ENCODE measurements at places on chromosomes 7 and 10.

DNA sequence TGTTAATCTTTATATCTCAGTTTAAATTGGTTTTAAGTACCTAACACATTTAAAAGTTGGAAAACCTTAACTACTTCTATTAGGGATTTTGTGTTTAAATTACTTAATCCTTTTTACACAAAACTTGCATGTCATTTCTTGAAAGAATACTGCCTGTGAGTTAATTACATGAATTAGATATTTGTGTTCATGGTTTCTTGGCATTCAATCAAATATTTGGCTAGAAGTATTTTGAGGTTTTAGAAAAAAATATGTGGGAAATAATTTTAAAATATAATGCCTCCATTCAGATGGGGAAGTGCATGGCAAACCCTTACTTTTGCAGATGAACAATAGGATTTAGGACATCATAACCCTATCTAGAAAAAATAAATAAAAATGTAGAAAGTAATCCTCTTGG is 186.5 kb upstream of the SEMA3E start:
- DNase-seq, result no peak
- no peaks in the 10 kb centered on the region for H3K4me1 ChIP-seq
- H3K27ac ChIP-seq, result no peak overlapping the region
- H3K4me3 ChIP-seq, result no peak overlapping the region
- H3K36me3 ChIP-seq, result no peaks in the 10 kb centered on the region

- H3K27me3 ChIP-seq, result no peaks in the 10 kb centered on the region
- peak overlapping the region; percentile 39 for H3K4me3 ChIP-seq
- peaks cover 6% of the 10 kb centered on the region for H3K4me1 ChIP-seq
- no peak for DNase-seq
Observed at GRCh38 chr10:101818872-101819633, 809 bp upstream of the OGA start.

GRCh38 chr7:152904698-152905097 is 145.1 kb downstream of the ACTR3B start:
- no peaks in the 10 kb centered on the region for H3K27me3 ChIP-seq
- H3K4me1 ChIP-seq, result no peaks in the 10 kb centered on the region
- H3K27ac ChIP-seq, result no peak overlapping the region
- no peaks in the 10 kb centered on the region for H3K36me3 ChIP-seq
- H3K4me3 ChIP-seq, result no peak overlapping the region

- no peak overlapping the region for H3K4me3 ChIP-seq
- no peak for DNase-seq
- H3K4me1 ChIP-seq, result no peaks in the 10 kb centered on the region
- peaks cover 7% of the 10 kb centered on the region for H3K27me3 ChIP-seq
Observed at GRCh38 chr10:28496481-28496961, 36.4 kb upstream of the WAC start.

GRCh38 chr10:51800121-51800520 is 100.7 kb upstream of the CSTF2T start:
- no peaks in the 10 kb centered on the region for H3K27me3 ChIP-seq
- H3K27ac ChIP-seq, result no peak overlapping the region
- DNase-seq, result no peak
- H3K4me1 ChIP-seq, result peaks cover 1% of the 10 kb centered on the region
- no peak overlapping the region for H3K4me3 ChIP-seq

DNA sequence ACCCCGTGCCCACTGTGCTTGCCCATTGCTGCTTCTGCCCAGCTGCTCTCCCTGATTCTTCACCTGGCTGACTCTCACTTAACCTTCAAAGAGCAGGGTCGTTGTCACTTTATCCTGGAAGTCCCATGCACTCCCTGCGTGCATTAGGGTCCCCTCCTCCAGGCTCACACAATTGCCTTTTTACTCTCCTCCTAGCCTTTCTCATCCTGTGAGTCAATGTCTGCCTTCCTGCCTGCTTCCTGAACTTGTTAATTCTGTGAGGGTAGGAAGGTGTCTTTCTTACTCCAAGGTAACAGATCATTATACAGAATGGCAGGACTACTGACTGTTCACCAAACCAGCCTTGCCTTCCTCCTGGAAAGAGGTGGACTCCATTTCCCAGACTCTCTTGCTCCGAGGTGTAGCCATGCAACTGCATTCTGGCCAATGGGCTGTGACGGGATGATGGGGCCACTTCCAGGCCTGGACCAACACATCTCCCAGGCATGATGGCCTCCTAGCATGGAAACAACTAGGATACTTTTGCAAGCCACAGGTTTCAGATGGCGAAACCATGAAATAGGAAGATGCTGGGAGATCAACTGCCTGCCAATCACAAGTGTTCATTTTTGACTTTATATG is 54.7 kb downstream of the ARHGAP22 start:
- H3K36me3 ChIP-seq, result peaks cover 9% of the 10 kb centered on the region
- H3K27ac ChIP-seq, result no peak overlapping the region
- H3K27me3 ChIP-seq, result no peaks in the 10 kb centered on the region
- no peak overlapping the region for H3K4me3 ChIP-seq

DNA sequence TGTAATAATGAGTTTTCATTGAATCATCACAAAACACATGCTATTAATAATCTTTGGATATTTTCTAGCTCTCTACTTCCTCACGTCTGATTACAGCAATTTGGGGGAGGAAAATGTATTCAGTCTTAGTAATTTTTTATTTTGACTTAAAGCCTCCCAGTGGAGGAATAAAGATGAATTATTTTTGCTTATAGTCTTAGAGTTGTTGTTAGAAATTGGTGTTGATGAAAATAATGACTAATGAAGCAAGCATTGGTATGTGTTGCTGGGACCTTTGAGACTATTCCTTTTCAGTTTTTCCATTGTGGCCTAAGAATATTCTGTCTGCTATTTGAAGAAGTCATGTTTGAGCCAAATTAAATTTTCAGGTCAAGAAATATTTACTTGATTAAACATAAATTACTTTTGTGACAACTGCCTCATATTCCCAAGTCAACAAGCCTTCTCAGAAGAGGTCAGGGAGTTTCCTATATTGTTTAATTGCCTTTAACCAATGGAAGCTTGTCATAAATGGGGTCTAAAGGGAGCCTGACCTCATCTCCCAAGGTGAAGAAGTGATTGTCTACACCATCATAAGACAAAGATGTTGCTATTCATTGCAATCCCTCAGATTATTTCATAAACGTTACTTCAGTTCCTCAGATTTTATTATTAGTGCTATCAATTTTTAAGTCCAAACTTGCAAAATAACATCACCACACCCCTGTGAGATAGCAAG is 90.0 kb downstream of the ST7 start:
- H3K27ac ChIP-seq, result no peak overlapping the region
- no peak for DNase-seq
- no peaks in the 10 kb centered on the region for H3K36me3 ChIP-seq
- H3K27me3 ChIP-seq, result no peaks in the 10 kb centered on the region
- H3K4me3 ChIP-seq, result no peak overlapping the region

GRCh38 chr7:143485094-143485493 is 7.4 kb downstream of the TAS2R41 start:
- H3K36me3 ChIP-seq, result no peaks in the 10 kb centered on the region
- H3K27ac ChIP-seq, result no peak overlapping the region
- no peak overlapping the region for H3K4me3 ChIP-seq
- no peak for DNase-seq
- H3K4me1 ChIP-seq, result peaks cover 4% of the 10 kb centered on the region

DNA sequence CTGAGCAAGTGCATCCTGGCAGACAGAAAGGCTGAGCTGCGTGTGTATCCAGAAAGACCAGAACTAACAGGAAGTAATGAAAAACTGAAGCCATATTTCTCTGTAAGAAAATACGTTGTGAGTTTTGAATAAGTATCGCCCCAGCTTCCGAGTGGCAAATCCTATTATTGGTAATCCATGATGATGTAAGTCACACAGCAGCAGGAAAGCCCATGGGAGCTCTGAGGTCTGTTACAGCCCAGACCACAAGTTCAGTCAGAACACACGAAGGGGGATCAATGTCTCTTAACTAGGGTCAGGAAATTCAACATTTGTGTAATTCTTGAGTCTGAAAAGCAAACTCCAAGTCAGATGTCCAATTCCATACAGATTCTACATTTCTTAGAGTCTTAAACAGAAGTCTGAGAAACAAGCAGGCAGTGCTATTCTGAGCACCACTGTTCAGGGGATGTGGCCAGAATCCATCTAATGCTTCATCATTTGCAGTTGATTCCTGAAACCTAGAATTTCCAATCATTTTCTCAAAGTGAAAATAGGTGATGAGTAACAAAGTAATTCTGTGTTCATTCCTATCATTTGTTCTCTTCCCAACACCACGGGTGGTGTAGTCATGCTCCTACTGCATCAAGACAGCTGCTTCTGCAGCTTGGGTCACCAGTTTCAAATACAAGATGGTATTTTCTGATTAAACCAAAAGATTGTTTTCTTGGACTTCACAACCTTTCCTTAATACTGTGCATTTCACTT is at the start of gene LRIT2:
TSS of gene LRIT2 (minus strand) at position 118 of the 747 bp plus-strand sequence. CDS start at position 94, 24 bp downstream.
- H3K36me3 ChIP-seq, result no peaks in the 10 kb centered on the region
- no peaks in the 10 kb centered on the region for H3K27me3 ChIP-seq
- H3K4me1 ChIP-seq, result no peaks in the 10 kb centered on the region
- H3K27ac ChIP-seq, result no peak within 1 kb of the TSS

DNA sequence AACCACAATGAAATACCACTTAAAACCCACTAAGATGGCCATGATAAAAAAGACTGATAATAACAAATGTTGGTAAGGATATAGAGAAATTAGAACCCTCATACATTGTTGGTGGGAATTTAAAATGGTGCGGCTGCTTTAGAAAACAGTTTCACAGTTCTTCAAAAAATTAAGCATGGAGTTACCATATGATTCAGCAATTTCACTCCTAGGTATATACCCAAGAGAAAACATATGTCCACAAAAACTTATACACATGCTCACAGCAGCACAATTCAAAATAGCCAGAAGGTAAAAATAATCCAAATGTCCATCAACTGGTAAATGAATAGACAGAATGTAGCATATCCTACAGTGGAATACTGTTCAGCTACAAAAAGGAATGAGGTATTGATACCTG is 30.0 kb downstream of the ATXN7L1 start:
- no peak overlapping the region for H3K27ac ChIP-seq
- no peak for DNase-seq
- peaks cover 6% of the 10 kb centered on the region for H3K4me1 ChIP-seq

Measured in IMR-90 (cell line).